Nephron progenitor cell (in vitro differentiated cells): ENCODE measurements at places on chromosomes 5 and 9.

- DNase-seq: no peak
These were observed 27.2 kb downstream of the C9orf152 start for GRCh38 chr9:110180511-110181434.

GRCh38 chr5:115573133-115573532 lies 28.6 kb upstream of the FEM1C start:
- DNase-seq: no peak

GRCh38 chr5:57650360-57651069 lies 167.9 kb upstream of the ACTBL2 start:
- peak; percentile 8 for DNase-seq

- DNase-seq: no peak
These were observed 64.9 kb downstream of the SIL1 start for GRCh38 chr5:139133282-139133681.

DNA sequence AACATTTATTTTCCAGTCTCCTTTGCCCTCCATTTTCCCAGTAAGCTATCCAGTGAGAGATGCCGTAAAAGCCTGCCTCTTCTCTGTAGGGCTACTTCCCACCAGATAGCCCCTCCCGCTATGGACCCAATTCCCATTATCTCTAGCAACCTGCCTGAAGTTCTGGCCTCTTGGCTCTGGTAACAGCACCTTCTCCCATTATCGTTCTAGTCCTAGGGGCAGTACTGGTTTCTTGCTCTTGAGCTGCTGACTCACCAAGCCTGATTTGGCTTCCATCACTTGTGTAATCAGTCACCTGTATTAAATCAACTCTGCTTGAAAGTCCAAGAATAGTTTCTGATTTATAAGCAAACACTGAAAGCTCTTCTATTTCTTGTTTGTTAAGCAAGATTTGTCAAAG lies 42.8 kb upstream of the PARP8 start:
- DNase-seq: no peak

DNA sequence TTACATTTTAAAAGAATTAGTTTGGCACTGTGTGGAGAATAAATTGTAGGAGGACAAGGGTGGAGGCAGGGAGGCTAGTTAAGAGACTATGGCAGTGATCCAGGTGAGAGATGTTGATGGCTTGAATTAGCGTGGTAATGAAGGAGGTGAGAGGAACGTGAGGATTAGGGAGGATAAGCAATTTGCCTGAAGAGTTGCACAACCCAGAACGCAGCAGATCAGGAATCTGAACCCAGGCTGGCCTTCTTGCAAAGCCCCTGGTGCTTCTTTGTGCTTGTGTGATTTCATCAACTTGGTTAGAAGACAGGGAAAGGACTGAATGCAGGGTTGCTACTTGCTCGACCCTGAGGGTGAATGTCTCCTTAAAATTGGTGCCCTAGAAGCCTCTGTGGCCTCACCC lies 6.9 kb upstream of the SCAMP1 start:
- DNase-seq: no peak

DNA sequence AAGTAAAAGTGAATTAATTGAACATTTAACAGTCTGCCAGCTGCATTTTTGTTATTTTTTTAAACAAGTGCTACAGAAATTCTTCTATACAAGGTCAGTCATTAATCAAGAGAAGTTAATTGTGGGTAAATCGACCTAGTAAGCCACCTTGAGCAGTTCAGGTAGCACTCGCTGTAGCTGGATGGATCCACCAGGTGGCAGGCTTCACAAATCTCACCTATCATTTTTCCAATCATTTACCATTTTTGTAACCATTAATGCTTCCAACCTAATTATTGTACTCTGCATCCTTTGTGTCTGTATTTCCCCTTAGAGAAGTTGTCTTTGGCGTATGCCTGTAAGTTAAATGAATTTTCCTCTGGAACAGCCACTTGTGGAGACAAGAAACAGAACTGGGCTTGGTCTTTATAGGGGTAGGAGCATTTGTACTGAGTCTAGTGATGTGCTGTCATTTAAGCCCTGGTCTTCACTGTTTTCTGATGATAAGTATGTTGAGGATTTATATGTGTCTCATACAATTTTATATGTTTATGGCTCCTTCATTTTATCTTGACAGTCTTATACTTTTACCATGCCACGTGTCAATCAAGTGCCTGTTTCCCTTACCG lies 39.5 kb downstream of the CD180 start:
- peak; percentile 40 for DNase-seq

DNA sequence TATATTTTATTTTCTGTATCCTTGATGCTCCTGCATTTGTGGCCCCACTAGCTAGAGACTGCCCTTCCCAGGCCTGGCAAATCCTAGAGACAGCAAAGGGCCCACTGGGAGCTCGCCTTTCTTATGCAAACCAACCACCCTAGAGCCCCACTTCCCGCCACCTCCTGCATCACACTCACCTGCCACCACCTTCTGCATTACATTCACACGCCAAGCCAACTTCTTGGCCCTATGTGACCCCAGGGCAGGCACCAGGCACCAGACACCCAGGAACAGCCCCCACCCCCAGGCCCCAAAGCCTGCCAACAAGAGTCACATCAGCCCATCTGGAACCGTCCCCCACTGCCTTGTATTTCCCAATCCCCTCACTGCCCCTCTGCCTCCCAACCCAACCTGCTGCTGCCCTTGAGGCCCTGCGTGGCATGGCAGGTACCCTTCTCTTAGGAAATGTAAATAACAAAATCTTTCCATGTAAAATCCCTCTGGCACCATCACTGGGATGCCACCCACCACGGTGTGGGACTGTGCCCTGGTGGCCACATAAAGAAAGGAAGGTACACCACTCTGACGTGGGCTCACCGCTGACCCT lies 22.0 kb downstream of the ROR2 start:
- no peak for DNase-seq

- no peak for DNase-seq
These were observed 5.1 kb downstream of the BHMT2 start for GRCh38 chr5:79074641-79075040.

DNA sequence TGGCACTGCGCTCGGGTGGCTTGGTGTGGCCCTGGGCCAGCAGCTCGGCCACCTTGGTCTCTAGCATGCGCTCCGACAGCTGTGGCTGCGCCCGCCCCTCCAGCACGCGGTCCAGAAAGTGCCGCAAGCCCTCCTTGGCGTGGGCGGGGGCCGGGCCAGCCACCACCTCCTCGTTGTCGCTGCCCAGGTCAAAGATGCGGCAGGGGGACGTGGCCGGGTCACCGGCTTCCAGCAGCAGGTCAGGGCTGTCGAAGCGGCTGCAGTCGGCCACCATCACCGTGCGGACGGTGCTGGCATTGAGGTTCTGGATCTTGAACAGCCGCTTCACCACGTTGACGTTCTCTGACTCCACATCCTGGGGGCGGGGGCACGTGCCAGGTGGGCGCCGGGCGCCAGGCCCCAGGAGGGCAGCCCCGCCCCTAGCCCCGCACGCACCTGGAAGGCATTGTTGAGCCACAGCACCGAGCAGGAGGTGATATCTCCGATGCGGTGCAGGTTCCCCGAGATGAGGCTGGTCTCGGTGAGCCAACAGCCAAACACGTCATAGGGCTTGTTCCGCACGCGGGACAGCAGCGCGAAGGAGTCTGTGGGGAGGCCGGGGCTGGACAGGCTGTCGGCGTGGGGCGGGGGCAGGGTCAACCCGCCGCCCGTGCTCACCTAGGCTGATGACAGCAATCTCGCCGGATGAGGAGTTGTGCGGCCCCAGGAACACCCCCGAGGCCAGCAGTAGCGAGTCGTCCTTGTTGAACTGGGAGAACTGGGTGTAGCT lies 2.2 kb downstream of the FBXW5 start:
- no peak for DNase-seq

DNA sequence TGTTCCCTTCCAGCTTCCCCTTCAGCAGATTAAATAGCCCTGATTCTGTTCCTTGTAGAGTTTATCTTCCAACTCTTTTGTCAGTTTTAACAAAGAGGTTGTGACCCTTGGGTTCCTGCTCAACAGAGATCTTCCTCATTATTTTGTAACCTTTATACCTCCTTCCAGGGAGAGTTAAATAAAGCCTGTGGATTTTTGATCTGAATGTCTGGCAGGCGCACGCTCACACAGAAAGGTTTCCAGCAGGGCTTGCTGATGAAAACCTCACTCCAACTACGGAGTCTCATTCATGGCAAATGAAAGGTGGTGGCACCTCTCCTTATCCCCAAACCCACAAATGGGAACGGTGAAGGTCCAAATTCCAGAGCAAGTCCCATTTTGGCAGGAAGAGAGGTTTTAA lies 129.0 kb downstream of the SREK1 start:
- DNase-seq: no peak

DNA sequence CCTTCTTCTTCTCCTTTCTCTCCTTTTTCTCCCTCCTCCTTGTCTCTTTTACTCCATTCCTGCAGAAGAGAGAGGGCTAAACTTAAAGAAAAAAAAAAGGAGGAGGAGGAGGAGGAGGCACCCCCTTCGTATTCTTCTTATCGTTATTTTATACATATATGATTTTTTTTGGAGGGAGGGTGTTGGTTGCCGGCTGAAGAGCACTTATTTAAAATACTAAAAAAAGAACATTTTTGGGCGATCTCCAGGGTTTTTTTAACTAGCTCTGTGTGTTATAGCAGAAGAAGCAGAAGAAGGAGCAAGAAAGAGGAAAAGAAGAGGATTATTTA lies 381 bp downstream of the NR2F1 start:
- no peak for DNase-seq

DNA sequence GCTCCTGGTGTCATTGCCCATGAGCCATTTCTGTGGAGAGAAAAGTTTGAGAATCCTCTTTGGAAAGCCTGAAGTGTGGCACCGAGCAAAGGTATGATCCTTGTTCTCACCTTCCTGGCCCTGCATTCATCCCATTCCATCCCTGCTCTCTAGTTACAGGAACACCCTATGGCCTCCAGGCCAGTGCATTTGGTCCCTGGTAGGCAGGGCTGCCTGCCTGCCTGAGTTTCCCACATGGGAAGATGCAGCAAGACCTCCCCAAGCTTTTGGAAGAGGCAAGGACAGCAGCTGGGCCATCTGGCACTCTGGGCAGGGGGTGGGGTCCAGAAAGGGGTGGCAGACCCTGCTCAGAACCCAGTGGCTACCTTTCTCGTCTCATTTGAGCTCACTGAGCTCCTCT lies 24.5 kb downstream of the IGIP start:
- DNase-seq: no peak

DNA sequence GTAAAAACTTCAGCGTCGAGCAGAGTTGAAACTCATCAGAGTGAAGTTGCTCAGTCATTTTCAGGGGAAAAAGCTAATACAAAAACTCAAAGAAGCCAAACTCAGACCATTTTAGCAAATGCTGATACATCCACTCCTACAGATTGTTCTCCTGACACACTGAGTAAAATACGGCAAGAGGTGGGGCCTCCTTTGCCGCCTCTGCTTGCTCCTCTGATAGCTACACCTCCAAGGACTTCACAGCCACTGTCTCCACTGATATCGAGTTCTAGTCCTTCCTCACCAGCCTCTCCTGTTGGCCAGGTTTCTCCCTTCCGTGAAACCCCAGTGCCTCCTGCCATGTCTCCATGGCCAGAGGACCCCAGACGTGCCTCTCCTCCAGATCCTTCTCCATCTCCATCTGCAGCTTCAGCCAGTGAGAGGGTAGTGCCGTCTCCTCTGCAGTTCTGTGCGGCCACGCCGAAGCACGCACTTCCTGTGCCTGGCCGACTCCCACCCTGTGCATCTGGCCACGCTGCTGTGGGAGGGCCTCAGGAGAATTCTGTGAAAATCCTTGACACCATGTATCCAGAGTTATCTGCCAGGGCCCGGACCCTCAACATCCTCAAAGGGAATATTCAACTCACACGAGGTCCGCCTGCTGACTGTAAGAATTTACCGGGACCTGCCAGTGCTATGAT lies 41.7 kb downstream of the ICE1 start:
- DNase-seq: no peak

GRCh38 chr9:22623236-22623635 lies 176.6 kb downstream of the DMRTA1 start:
- no peak for DNase-seq

GRCh38 chr5:6760686-6761085 lies 47.5 kb downstream of the TENT4A start:
- DNase-seq: no peak

GRCh38 chr5:168874713-168875380 lies 295.7 kb upstream of the PANK3 start:
- no peak for DNase-seq

DNA sequence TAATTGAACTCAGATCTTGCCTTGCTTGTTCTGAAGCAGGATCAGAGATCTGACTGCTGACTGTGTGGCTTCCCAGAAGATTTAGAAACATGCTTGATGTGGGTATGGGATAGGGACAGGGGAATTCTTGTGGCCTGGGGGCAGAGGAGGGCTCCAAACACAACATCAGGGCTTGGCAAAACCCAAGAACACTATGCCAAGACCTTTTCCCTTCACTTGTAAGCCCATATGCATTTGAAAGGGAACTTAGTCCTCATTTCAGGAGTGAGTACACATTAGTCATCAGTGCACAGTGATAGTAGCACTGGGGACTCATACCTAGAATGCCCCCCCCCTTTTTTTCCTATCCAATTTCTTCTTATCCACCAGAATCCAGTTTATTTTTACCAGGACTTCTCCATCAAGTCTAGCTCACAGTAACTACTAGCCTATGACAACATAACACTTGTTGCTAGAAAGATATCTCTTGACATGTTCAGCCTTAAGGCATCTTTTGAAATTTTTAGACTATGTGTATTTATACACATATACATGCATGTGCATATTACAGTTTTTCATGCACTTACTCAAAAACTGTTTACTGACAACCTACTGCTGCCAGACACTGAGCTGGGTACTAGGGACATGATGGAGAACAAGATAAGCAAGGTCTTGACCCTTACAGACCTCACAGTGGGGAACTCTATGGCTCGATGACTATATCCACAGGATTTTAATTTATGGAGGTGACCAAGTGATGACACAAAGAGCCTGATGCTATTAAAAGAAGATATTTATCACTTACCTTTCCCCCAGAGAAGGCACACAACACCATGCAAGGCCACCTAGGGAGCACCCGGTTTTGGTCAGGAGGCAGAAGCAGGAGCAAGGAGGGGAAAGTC lies 158.3 kb upstream of the MAP3K1 start:
- DNase-seq: no peak

DNA sequence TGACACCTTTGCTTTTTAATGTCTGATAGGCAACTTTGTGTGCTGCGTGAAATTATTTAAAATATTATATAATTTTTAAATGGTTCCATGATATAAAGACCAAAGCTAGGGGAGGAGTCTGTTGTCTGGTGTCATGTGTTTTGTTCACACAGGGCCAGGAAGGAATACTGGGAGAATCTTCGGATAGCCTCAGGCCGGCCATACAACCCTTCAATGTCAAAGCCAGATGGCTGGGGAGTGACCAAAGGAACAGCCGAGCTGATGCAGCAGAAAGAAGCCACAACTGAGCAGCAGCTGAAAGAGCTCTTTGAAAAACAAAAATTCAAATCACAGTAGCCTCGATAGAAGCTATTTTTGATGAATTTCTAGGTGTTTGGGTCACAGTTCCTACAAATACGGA lies 19.2 kb downstream of the BHMT start:
- no peak for DNase-seq
